ENCODE measurements at places on chromosomes 4 and X.

DNA sequence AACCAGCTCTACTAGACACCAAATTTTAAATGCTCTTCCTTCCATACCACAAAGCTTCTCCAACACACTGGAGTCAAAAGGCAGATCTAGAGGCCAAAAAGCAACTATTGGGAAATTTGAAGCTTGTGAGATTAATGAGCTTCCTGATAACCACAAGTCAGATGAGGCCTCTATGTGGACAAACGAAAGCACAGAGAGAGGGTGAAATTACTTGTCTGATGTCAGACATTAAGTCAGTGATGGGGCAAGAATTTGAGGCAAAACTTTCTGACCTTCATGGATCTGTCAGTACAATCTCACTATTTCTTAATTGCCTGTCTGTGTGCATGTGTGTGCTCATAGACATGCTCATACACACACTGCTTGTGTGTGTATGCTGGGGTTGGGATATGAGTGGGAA lies 103.6 kb downstream of the GUCY2F start:
- no peak for DNase-seq

- DNase-seq, result no peak
Measured at GRCh38 chrX:10741550-10741949, 121.2 kb upstream of the MID1 start.

DNA sequence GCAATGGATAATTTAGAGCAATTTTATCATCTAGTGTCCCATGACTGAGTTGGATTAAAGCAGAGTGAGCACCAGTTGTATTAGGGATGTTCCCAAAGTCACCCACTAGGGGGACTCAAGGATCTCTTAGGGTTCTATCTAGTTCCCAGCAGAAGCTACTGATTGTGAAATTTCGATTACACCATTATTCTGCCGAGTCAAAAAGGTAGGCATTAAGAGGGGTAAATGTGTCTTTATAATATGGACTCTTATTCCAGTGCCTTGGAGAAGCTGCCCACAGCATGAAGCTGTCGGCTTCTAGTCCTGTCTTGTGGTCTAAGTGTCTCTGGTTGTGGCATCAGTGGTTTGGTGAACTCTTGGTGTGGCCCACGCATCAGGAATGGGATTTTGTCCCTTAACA lies 53.3 kb downstream of the RGS12 start:
- no peak for DNase-seq

DNA sequence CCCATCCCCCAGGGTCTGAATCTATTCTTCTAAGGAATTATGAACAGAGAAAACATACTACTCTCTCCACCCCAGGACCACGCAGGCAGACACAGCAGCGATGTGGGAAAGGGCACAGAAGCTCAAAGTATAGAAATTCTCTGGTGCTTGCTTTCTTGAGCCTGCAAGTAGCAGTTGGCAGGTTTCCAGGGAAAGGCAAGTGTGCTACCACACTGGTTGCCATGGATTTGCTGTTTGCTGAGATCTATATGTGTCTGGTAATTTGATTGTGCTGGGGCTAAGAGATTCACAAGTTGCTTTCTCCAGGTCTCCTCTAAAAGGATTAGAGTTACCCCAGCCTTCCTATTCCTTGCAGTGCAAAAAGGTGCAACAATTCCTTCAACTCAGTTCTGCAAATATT lies 83.1 kb downstream of the GUCY2F start:
- no peak for DNase-seq

DNA sequence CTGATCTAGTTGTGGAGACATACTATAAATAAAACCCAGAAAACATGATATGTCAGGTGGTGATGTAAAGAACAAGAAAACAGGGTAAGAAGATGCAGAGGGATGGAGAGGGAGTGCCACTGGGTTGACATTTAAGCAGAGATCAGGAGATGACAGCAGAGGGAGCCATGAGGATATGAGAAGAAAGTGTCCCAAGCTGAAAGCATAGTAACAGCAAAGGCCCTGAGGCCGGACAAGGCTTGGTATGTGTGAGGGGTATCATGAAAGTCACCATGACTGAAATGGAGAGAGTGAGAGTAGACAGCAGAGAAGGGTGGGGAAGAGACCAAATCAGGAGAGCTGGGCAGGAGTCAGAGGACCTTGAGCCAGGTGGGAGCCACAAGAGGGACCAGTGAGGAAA lies 3.4 kb downstream of the GPKOW start:
- DNase-seq, result no peak

DNA sequence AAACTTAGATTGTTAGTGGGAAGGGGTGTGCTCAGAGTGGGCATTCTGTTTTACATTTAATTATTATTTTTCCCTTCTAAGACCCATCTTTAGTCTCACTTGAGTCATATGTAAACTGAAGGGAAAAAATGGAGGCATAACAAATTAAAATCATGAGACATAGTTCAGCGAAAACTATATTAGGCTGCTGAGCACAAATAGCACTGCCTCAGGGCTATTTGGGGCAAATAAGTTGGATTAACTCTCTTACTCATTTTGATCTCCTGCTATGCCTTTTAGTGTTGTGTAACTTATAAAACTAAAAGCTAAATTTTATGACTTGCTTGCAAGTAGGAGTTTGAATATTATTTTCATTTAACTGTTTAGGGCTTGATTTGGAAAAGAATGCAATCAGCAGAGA lies 1329.2 kb upstream of the PCDH7 start:
- DNase-seq, result no peak

GRCh38 chr4:184011826-184012380 lies 106.8 kb downstream of the STOX2 start:
- no peak for DNase-seq

- DNase-seq, result no peak
Measured at GRCh38 chr4:119526786-119527550, 101.6 kb downstream of the PDE5A start.

DNA sequence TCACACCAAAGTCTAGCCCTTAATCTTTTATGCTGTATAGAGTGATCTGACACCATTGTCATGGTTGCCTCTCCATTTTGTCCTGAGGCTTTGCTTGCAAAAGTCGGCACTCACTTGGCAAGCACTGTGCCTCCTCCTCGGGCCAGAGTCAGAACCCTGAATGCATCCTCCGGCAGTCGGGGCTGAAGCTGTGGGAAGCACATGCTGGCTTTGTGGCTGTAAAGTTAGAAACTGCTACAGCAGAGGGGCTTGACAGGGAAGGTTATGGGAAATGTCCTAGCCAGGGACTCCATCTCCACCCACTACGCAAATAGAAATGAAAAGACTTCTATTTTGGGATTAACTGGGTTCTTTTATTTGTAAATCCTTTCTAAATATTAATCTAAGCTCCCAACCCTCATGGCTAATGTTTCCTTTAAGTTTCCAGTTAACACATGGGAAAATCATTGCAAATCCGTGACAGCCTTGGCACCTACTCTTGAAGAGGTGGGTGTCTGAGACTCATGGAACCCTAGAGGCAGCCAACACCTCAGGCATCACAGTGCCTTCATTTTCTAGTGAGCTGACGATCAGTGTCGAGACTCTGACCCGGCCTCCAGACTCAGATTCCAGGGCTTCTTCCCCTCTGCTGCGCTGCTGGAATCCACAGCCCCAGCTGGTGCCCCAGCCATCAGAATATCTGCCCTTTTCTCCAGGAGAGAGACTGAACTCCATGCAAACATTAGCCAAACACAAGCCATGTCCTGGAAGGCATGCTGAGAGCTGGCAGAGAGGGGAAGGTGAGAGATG lies 7.9 kb upstream of the CLDN24 start:
- DNase-seq, result no peak

DNA sequence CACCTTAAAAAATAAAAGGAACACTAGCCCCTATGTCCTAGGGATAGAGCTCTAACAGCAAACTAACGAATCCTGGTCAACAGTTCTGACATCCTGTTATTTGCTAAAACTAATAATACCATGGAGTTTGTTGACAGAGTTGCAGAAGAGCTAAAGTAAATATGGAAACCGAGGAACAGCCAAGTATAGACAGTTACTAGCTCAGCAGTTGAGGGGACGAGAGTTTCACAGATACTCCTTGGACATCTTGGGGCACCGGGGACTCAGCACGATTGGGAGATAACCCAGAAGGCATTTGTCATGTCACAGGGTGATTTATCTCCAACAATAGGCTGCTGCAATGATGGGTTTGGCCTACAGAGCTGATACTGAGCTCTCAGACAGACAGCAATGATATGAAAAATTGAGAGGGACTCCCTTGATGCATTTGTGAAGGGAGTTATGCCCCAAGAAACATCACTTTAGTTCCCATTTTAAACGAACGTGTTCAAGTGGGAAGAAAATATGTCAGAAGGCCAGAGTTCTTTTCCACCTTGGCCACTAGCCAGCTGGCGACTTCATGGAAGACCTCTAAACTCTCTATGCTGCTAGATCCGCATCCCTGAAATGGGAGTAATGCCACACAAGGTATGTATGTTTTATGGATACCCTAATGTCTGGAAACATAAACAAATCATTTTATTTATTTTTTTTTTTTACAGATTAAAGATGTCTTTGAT lies 48.6 kb downstream of the TSC22D3 start:
- DNase-seq, result no peak

DNA sequence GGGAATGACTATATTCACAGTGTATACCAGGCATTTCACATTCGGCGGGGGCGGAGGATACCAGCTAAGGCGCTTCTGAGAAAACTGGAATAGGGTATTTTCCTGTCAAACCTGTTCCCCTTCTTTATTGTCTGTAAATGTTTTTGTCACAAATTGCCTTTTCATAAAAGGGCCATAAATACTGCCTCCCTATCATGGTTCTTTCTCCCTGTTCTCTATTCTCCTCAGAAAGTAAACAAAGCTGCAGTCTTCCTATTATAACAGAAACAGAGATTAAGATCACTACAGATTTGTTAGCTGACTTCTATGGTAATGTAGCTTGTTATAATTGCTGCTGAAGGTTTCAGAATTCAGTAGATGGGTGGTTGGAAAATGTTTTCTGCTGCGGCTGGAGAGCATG lies 32.2 kb downstream of the MID2 start:
- no peak for DNase-seq

DNA sequence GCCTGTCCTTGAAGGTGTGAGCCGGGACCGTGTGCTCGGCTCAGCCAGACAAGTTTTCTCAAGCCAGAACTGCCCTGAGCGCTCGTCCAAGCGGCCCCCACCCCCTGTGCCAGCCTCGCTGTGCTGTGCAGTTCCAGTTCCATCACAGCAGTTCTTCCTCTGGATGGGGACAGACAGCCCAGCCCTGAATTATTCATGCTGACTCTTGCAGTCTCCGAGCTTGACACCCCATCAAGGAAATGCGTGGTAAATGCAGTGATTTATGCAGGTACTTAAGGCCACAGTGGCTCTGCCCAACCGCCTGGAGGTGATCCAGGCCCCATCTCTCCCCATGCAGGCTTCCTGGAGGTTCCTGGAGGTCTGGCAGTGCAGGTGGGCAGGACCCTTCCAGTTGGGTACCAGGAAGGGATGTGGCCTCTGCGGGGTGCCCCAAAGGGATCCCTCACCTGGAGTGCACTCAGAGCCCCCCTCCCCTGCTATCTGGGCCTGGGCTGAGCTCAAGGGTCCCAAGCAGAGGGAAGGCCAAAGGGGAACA lies 44.8 kb upstream of the HMX1 start:
- no peak for DNase-seq

- no peak for DNase-seq
Measured at GRCh38 chr4:108922191-108922590, 159.3 kb upstream of the ETNPPL start.

DNA sequence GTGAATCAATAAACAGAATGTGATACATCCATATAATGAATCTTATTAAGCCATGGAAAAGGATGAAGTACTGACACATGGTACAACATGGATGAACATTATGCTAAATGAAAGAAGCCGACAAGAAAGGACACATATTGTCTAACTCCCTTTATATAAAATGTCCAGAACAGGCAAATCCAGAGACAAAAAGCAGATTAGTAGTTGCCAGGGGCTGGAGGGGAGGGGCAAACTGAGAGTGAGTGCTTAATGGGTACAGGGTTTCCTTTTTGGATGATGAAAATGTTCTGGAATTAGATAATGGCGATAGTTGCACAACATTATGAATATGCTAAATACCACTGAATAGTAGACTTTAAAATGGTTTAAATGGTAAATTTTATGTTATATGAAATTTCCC lies 17.4 kb downstream of the ADGRG4 start:
- DNase-seq, result no peak

- no peak for DNase-seq
Measured at GRCh38 chr4:54746218-54746617, 88.5 kb downstream of the KIT start.

- DNase-seq, result no peak
Measured at GRCh38 chr4:155353923-155354540, 22.7 kb downstream of the MAP9 start.

DNA sequence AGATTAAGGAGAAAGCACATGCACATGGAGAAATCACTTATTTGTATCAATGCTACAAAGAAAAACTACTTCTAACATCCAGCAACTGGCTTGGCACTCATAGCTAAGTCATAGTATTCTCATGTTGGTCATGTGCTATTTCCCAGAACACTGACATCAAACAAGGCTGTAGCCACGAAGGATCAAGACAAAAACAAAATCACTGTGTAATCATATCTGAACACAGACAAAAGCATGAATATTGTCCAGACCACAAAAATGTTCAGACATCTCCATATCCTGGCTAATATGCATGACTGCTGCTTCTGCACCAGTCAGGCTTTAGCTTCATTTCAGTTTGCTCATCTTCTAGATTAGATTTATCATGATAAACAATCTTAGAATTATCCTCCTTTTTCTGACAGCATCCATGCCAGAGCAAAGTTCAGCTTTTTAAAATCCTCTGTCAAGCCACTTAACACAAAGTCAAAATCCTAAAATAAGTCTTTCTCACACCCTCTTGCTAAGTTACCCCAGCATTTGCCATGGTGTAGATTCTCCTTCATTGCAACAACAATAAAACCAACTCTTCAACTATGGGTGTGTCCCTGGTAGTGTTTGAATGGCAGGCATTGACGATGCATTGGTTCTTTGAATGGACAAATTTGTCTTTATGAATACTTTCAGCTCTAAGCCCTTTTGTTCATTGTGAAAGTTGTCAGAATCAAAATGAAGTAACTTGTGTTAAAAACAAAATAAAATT lies 39.1 kb upstream of the NPFFR2 start:
- no peak for DNase-seq

DNA sequence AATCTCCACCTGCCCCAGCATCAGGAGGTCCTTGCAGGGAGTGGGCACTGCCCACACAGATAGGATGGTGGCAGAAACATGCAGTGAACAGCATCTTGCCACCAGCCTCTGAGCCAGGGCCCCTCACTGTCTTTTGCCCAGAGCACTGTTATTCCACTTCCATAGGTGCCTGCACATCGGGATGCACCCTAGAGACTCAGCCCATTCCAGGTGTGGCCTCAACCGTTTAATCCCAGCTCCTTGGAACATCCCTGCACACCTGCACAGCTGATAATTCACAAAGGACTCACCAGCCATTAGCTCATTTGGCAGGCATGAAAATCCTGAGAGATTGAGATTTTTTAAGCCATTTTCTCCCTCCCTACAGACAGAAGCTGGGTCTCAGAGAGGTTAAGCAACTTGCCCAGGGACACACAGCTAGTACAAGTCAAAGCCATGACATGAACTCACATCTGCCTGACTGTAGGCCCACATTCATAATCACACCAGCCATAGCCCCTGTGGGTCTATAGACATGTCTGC lies 116.3 kb downstream of the EFNB1 start:
- DNase-seq, result no peak

All from activated T-helper 2 cell treated with anti-CD3 and anti-CD28 coated beads, Interferon-gamma antibody, Interleukin-2, Interleukin-4, amounts not matched to agents 10 μg/mL and 5 μg/mL and 100 μg/mL, durations not matched to agents 14 hours and 24 hours and 36 hours (primary cell).